Stimulated activated CD4-positive, alpha-beta T cell treated with anti-CD3 and anti-CD28 coated beads, Interleukin-1b, Interleukin-23, amount 100 ng/mL, for 24 hours (primary cell): ENCODE measurements at places on chromosomes 12 and 14.

- no peak for DNase-seq
These were observed 41.1 kb upstream of the CDKN3 start for GRCh38 chr14:54355698-54356097.

- no peak for DNase-seq
These were observed 24.4 kb upstream of the YARS2 start for GRCh38 chr12:32780071-32780470.

GRCh38 chr14:90553298-90553920 is 156.6 kb downstream of the CALM1 start:
- DNase-seq, result no peak

- no peak for DNase-seq
These were observed 133.1 kb downstream of the PRIMA1 start for GRCh38 chr14:93655078-93655750.

DNA sequence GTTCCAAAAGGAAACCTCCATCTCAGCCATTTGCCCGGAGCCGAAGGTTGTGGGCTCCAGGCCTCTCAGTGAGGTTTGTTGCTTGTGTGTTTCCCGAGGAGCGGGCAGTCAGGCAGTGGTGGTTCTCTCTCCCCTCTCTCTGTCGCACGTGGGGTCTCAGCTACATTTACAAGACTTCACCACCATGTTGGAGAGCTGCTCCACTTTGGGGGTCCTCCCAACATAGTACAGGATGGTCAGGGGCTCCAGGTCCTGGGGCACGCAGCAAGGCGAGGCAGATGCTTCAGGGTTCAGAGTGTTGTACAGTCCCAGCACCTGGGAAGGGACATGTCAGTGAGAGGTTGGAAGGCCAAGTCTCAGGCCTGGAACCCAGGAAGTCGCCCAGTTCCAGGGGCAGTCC is 22.8 kb downstream of the TGFB3 start:
- no peak for DNase-seq

GRCh38 chr14:96762650-96763049 is 34.5 kb upstream of the VRK1 start:
- no peak for DNase-seq

GRCh38 chr12:132433641-132434395 is 56.1 kb upstream of the FBRSL1 start:
- DNase-seq, result no peak

DNA sequence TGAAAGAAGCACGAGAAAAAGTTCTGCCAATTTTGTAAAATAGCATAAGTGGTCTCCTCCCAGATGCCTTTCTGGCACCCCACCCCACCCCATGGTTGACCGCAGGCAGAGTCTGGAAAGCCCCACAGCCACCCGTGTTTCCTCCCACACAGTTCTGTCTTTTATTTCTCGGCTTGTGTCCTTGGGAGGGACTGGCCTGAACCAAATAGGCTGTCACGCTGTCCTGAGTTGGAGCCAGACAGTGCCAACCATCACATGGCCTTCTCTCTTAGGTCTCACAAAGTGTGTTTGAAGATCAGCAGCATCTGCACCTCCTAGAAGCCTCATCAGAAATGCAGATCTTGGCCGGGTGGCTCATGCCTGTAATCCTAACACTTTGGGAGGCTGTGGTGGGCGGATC is 10.2 kb upstream of the LTA4H start:
- DNase-seq, result no peak

- DNase-seq, result no peak
These were observed 119.0 kb downstream of the GCH1 start for GRCh38 chr14:54783660-54784015.

DNA sequence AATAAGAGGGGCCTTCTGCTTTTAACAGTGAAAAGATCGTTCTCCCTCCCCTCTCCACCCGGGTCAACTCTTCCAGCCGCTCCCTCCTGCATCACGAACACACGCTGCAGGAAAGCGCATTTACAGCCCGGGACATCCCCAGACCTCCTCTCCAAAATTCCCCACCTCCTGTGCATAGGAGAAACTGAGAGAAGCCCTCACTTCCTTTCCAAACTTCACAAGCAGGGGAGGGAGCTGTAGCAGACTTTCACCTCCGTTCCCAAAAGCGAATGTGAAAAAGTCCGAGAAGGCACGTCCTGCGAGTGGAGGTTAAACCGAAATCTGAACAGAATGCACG is 513 bp downstream of the BCAT1 start:
- DNase-seq, result peak; percentile 17

DNA sequence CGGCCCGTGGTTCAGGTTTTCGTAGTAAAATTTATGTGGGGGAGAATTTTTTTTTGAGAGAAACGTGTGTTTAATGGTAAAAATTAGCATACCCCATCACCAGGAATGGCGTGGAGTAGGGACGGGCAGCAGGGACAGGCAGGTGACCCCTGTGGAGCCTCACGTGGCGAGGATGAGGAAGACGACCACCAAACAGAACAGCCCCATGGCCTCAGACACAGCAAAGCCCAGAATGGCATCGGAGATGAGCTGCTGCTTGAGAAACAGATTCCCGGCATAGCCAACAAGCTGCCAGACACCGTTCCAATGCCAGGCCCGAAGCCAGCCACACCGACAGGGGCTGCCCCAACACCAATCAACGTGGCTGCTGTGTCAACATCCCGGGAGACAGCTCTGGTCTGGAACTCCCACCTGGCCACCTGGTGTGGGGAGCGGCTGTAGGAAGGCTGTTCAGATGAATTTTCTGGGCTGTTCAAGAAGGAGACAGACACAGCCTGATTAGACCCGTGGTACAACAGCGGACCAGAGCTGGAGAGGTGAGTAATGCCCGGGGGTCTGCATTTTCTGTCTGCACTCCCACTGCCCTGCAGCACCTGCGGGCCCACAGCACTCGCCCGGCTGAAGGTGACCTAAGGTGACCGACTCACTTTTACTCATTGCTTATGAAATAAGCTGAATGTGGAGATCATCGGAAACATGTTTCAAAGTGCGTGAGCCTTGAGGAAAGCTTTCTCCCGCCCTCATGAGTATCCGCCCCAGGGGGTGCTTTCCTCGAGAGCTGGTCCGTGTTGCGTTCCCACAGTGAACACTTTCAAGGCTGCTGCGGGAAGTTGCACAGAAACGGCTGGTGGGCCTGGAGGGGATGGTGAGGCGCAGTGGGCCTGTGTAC is 10.6 kb downstream of the TMEM121 start:
- no peak for DNase-seq

GRCh38 chr12:15563663-15564062 is 225.5 kb downstream of the EPS8 start:
- DNase-seq, result no peak

DNA sequence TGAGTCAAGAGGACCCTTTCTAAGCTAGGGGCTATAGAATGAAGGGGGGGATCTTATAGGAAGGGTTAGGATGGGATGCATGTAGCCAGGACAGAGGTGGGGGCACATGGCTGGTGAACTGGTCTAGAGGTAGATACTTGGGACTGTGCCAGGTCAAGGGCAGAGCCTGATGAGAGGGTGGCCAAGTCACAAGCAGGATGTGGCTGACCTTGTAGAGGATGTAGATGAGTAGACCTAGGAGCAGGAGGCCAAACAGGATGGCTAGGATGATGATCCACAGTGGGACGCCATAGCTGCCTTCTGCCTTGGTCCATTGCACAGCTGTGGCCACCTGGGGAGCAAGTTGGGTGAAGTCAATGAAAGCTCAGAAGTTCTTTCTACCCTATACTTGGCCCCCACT is 12.6 kb upstream of the ZNF385A start:
- DNase-seq, result no peak

- DNase-seq, result no peak
These were observed 754 bp downstream of the KRT18 start for GRCh38 chr12:52949413-52950331.

DNA sequence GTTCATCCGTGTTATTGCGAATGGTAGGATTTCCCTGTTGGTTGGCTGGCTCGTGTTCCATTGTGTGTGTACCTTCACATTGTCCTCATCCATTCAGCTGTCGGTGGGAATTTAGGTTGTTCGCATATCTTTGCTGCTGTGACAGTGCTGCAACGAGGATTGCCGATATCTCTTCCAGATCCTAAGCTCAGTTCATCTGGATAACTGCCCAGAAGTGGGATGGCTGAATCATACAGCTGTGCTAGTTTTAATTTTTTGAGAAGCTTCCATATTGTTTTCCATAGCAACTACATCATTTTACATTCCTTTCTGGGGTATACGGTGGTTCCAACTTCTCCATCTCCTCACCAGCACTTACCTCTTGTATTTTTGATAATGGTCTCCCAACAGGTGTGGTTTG is 292.8 kb upstream of the SFSWAP start:
- DNase-seq, result no peak

DNA sequence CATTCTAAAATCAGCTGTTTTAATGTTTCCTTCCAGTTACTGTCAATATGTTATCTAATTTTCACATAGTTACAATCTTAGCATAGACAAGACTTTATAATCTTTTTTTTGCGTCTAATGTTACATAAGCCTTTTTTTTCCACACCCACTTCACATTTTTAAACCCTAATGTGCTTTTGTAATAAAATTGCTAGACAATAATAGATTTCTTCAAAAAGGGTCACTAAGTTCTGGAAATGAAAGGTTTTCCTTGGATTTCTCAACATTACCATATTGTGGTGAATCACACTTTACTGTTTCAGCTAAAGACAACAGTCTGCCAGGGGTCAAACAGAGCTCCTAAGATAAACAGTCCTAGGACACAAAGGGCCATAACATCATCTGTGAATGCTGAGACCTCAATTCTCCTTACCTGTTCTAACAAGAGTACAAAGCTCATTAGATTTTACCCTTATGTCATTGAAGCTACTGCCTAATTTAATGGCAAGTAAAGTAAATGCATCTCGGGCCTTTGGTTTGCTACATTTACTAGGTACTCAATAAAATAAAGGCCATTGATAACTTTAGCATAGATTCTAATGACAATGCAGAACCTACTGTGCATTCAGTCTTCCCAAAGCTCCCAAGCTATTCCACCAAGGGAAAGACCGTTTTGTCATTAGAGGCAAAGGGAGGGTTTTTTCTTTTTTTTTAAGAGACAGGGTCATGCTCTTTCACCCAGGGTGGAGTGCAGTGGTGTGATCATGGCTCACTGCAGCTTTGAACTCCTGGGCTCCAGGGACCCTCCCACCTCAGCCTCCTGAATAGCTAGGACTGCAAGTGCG is 111.2 kb upstream of the SLC38A2 start:
- DNase-seq, result no peak

DNA sequence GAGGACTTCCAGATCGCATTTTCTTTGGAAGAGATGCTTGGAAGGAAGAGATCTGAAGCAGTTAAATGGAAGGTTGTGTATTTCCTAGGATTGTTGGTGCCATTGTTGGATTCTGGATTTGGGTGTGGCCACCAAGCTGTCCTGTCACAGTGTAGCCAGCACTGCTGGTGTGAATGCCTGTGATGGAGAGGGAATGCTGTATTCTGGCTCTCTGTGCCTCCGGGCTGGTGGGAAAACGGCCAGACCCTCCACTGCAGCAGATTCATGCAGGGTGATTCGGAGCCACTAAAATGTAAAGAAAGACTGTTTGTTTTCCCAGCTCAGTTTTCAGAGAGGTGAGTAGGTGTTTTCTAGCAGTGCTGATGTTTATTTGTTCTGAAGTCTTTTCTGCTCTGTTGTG is 30.7 kb upstream of the MANSC4 start:
- DNase-seq, result no peak

DNA sequence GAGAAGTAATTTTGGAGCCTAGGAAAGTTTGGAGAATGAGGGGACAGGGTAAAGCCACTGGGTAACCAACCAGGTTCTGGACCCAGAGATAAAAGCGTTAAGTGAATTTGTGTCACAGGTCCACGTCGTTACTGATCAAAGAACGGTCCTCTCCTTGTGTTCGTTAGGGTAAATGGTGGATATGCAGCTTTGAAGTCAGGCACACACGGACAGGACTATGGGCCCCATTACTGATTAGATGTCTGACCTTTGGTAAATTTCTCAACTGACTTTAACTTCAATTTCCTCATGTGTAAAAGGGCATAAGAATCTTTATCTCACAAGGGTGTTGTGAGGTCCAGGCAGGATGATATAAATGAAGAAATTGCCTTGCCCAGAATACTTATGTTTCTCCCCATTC is 76.6 kb downstream of the EMP1 start:
- DNase-seq, result no peak

DNA sequence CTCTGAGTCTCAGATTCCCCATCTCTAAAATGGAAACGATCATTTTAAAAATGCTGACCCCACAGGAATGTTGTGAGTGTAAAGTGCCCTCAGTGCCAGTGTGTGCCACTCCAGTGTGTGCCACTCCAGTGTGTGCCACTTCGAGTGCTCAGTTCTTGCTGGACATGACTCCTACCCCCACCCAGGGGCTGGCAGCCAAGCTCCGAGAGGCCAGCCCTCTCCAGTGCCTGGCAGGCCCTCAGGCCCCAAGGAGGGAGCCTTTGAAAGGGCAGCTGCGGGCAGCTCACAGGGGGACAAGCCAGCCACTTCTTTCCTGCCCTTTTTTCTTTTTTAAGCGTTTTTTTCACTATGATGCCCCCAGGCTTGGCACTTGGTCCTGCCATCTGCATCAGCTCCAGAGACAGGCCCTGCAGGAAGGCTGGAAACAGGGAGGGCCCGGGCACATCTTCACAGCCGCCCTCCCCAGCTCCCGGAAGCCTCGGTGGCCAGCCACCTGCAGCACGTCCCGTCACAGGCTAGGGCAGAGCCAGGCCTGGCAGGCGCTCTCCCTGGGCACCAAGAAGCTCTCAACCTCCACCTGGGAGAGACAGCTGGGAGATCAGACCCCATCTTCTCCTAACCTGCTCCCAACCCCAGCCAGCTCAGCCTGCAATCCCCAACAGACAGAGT is 29.8 kb downstream of the NCOR2 start:
- no peak for DNase-seq

DNA sequence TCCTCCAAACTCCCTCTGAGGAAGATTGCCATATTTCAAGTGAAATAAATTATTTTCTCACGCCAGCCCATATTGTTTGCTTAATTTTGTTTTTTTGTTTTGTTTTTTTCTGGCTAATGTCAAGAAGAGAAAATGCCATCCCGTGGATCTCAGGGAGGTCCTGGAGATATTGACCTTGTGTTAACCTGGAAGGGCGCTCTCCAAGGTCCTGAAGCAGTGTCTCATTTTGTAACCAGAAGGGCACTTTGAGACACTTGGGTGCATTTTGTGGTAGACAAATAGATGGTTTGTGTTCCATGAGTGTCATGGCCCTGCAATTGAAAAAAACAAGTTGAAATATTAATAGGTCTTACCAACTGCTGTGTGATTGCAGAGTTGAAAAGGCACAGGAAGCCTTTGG is 268.9 kb downstream of the SUDS3 start:
- DNase-seq, result no peak

DNA sequence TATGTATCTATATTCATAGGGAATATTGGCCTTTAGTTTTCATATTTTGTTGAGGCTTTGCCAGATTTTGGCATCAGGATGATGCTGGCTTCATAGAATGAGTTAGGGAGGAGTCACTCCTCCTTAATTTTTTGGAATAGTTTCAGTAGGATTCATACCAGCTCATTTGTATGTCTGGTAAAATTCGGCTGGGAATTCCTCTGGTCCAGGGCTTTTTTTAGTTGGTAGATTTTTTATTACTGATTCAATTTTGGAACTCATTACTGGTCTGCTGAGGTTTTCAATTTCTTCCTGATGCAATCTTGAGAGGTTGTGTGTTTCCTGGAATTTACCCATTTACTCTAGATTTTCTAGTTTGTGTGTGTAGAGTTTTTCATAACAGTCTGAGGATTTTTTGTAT is 175.2 kb downstream of the EPS8 start:
- DNase-seq, result no peak
